ENCODE measurements at places on chromosomes 6 and 20.

- no peak for DNase-seq
Observed at GRCh38 chr6:133674661-133675060, 214.3 kb upstream of the TCF21 start.

- no peak for DNase-seq
Observed at GRCh38 chr20:31497838-31498540, 16.3 kb upstream of the HM13 start.

DNA sequence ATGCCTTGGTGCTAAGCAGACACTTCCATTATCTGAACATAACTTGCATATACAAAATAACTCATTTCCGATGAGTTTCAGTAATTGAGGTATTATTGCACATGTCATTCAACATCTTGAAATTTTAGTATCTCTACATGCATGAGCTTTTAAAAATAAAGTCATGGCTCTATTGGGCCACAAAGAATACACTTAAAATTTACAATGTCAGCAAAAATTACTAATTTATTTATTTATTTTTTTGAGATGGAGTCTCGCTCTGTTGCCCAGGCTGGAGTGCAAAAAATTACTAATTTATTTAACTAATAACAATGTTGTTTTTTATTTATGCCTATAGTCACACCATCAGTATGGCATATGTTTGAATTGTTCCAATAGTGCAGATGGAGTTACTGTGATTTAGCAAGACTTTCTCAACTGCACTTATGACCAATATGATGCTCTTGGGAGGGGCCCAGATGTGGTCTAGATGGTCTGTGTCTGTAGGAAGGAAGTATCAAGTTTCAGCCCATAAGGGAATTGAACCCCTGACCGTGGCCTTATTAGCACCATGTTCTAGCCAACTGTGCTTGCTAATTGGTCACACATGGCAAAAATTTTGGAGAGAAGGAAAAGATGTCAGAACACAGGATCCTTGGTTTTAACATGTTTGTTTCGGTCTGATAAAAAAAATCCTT is 370.7 kb upstream of the TSHZ2 start:
- no peak for DNase-seq

DNA sequence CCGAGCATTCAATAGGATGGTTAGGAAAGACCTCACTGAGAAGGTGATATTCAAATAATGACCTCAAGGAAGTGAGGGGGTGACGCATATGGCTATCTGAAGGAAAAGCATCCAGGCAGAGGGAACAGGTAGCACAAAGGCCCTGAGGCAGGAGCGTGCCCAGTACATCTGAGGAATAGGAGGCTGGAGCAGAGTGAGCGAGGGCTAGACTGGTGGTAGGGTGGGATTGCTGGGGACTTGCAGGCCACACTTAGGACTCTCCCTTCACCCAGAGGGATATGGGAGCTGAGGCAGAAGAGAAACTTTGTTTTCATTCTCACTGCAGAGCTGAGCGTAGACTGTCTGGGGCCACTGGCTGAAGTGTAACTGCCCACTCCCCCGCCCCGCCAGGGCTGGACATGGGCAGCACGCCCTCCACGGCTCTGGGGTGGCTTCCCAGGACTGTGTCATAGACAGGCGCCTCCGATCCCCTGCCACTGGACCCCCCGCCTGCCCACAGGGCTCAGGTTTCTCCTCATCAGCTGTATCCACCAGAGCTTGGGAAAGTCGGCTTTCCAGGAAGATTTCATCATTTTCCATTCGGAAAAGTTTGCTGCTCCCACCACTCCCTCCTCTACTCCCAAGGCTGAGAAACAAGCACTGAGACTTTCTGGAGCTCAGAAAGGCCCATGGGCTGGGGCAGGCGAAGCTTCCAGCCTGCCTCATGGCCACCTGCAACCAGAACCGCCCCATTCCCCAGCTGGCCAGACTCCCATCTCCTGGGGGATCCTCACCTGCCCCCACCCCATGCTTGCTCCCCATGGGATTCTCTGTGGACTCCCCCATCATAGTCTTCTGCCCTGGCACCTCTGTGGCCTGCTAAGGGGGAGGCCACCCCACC is 142.6 kb downstream of the MRPL14 start:
- DNase-seq: no peak
